Activated CD4-positive, alpha-beta T cell treated with anti-CD3 and anti-CD28 coated beads for 1 hour (primary cell): ENCODE measurements at places on chromosomes 3 and 15.

DNA sequence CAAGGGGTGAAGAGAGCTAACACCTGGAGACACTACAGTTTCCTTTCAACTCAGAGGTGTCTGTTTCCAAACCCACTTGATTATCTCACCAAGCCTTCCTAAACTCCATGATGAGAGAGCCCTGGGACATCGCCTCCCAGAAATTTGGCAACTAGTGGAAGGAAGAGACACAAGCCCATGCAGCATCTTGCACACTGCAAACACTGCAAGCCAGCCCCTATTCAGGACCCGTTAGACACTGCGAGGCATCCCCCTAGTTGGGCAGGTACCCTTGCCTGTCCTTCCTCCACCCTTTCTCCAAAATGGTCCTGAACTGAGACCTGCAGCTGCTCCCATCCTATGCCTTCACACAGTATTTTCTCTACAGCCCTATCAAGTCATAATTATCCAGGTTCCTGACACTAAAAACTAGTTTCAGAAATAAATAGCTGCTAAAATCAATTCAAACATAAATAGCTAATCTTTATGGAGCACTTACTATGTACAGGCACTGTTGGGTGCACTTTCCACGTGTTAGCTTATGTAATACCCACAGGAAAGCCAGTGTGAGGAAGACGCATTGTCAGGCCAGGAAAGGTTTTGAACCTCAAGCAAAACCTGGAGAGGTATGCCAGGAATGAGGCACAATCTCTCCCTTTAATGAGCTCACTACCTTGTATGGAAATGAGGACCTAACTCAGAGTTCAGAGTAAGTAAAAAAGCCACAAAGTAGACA lies 2.8 kb downstream of the MAGI1 start:
- no peak for DNase-seq

- DNase-seq, result no peak
Observed at GRCh38 chr3:25246913-25247312, 181.2 kb upstream of the RARB start.

GRCh38 chr15:101049282-101049681 lies 130.1 kb downstream of the LRRK1 start:
- DNase-seq, result no peak

DNA sequence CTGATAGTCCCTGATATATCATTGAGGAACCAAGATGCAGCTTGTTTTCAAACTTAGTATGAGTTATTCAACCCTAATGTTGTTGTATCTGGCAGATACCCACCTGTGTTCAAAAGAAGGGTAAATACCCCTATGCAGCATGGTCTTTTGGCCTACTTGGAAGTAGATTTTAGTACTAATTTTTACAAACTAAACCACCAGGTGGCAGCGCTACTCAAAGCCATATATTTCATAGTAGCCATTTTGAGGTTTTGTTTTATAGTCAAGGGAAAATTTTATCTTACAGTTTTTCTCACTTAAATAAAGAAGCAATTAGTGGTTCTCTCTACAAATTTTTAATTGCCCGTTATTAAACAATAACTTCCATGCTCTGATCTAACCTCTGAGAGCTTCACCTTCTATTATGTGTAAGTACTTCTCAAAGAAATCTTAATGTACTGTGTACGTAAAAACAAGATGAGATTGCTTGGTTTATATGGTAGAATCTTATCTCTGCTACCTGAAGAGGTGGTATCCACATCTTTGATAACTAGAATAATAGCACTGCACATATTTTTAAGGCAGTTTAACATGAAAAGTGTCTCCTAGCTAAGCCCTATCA lies 31.5 kb upstream of the MLF1 start:
- no peak for DNase-seq

DNA sequence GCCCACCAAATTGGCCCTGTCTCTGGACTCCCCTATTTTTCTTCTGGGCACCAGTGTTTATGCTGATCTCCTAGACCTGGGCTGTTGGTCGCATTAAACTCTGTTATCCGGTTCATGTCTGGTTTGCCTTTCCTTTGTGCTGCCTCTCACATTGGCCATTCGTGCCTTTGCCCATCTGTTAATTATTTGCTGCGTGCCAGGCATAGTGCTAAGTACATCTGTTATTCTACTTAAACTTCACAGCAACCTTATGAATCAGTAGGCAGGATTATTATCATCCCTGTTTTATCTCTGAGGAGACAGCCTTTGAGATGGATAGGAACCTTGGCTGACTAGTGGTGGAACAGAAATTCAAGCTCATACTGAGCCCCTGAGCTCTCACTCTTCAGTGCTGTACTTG lies 76.0 kb downstream of the THSD4 start:
- no peak for DNase-seq

DNA sequence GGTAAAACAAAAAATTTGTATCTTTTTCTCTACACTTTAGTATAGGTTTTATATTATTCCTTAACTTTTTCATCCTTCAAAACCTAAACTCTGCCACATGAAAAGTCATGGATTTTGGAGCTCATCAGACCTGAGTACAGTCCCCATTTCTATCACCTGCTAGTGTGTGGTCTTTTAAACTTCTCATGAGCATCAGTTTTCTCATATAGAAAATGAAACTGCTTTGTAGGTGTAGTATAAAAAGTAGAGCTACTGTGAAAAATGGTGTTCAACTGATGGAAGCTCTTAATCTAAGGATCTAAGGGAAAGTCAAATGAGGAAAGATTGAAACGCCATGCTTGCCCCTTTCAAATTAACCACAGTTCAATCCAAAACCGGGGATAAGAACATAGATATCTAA lies 686.5 kb downstream of the MECOM start:
- DNase-seq, result no peak

- no peak for DNase-seq
Observed at GRCh38 chr15:32646291-32646690, 4.8 kb downstream of the SCG5 start.

GRCh38 chr15:43517354-43518196 lies at the start of gene MAP1A:
Gene MAP1A (plus strand): TSS chr15:43517608. CDS start chr15:43521474, 3,866 bp downstream.
- no peak for DNase-seq

DNA sequence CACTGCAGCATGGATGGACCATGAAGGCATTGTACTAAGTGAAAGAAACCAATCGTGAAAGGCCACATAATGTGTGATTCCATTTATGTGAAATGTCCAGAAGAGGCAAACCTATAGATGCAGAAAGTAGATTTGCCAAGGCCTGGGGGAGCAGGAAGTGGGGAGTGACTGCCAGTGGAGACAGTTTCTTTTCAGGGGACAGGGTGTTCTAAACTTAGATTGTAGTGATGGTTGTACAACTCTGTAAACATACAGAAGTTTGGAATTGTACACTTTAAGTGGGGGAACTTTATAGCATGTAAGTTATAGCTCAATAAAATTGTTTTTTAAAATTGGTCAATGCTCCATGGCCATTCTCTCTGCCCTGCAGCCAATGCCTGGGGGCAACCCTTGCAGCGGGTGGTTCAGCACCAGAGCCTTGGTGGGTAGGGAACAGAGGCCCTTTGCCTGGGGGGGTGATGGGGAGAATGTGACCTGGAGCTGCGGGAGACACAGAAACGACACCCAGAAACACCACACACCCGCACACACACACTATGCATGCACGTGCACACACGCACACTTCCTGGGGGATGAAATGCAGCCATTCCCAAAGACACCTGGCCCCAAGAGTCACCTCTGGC lies 43.1 kb downstream of the DNAJB8 start:
- no peak for DNase-seq

GRCh38 chr15:100043692-100044091 lies 298.1 kb downstream of the ADAMTS17 start:
- DNase-seq, result no peak

- DNase-seq, result no peak
Observed at GRCh38 chr3:177597311-177598096, 400.2 kb upstream of the TBL1XR1 start.

DNA sequence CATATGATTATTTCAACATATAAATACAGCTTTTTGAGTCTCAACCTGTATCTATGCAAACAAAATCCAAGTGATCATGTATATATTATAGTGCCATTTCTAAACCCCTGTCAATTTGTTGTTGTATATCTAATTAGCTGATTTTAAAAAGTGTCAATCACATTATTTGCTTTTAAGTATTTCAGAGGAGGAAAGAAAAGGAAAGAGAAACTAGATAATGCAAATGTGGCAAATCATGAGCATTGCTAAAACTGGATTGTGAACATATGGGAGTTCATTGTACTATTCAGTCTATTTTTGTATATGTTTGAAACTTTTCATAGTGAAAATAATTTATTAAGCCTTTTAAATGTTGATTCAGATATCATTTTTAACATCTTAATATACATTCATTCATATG lies 190.7 kb downstream of the ZIC4 start:
- no peak for DNase-seq

- no peak for DNase-seq
Observed at GRCh38 chr15:100761290-100761935, 118.2 kb upstream of the ALDH1A3 start.

DNA sequence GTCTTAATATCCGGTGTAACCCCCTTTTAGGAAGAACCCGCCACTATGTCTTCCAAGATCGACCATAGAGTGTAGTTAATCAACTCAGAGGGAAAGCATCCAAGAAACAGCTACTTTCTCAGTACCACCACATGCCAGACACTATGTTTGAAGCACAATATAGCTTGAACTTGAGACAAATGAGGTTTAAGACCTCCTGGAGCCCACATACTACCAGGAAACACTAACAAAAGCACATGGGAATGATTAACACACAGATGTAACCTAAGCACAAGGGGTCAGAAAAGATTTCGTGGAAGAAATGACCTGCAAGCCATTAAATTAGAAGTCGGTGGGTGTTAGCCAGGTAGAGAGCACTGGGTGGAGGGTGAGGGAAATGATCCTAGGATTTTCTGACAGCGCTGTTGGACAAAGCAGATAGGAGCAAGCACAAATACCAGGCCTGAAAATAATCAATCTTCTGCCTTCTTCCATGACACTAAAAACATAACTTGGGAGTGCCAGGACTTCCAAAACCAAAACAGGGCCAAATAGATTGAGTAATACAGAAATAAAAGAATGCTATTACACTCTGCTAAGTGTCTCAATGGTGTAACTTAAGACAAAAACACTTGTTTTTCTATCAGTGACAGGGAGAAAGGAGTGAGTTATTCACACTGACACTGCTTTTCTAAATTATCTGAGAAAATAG lies 213.7 kb downstream of the FOXP1 start:
- no peak for DNase-seq

GRCh38 chr3:64029287-64029686 lies 6.0 kb upstream of the PSMD6 start:
- DNase-seq, result no peak

- no peak for DNase-seq
Observed at GRCh38 chr3:62373215-62373614, at the start of gene FEZF2. Gene FEZF2 (minus strand): TSS chr3:62373550. CDS start chr3:62372868, 682 bp downstream.

- DNase-seq, result no peak
Observed at GRCh38 chr3:52704611-52705437, 767 bp downstream of the GLT8D1 start.

- DNase-seq, result no peak
Observed at GRCh38 chr3:61730577-61731231, 169.3 kb downstream of the PTPRG start.

DNA sequence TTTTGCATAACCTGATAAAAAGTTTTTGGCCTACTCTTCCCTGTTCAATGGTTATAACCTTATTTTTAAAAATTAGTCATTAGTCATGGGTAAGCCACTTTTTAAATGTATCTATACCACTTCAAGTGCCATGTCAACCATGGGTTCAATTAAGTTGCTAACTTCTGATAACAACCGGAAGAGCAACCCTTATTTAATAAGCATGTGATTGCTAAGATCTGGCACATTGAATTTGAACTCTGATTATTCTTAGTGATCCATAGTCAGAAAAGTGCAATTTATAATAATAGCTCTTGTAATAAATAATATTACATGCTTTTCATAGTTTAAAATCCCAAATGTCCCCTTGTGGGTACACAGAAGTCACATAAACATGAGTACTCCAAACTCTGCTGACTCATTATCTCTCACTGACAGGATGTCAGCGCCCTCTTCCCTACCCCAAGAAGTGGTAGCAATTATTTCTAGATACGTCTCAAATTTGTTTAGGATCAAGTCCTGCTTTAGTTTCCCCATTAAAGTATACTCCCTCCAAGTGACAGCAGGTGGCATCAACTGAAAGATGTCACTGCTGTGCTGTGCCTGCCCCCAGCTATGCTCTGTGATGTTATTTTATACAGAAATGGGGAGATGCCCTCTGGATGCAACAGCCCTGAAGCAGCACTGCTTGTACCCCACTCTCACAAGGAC lies 18.6 kb downstream of the SAMD7 start:
- no peak for DNase-seq

DNA sequence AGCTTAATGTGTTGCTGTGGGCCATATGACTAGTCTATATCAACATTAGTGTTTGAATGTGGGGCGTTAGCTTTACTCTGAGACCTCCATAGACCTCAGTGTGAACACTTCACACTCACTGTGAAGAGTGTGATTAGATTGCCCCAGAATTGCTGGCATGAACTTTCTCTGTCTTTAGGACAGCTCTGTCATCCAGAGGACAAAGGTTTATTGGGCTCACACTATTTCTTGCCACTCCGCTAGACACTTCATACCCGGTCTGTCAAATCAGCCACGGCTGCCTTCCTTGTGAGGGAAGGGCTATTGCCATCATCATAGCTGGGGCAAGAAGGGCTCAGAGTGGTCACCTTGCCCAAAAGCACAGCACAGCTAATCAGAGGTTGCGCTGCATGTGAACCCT lies 316.8 kb upstream of the NR2E3 start:
- no peak for DNase-seq

DNA sequence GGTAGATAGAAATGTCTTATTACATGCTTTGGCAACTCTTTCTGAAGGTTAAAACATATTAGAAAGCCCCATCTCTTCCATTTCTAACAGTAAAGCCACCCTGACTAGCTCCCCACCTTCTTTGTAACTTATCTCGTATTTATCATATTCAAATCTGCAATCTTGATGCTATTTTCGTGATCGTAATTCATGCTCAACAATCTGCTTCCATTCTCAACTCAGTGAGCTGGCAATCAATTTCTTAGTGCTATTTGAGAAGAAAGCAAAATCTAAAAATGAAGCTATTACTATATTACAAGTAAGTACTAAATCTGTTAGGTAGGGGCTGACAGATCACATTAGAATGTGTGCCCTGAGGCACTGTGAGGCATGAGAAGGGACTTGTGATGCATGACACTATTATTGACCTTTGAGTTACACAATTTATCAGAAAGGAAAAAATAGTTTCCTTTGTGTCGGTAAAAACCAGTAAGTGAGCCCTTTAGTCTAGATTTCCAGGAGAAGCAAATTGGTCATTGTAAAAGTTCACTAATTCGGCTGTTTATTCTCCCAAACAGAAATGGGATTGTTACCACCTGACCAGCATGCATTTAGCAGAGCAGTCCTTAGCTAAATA lies 379.7 kb upstream of the CNTN6 start:
- no peak for DNase-seq

- no peak for DNase-seq
Observed at GRCh38 chr3:70138606-70139005, 139.1 kb downstream of the SAMMSON start.
